ENCODE measurements at places on chromosomes 12 and 14.

GRCh38 chr12:66726556-66726955 lies 47.7 kb upstream of the GRIP1 start:
- no peak for DNase-seq

DNA sequence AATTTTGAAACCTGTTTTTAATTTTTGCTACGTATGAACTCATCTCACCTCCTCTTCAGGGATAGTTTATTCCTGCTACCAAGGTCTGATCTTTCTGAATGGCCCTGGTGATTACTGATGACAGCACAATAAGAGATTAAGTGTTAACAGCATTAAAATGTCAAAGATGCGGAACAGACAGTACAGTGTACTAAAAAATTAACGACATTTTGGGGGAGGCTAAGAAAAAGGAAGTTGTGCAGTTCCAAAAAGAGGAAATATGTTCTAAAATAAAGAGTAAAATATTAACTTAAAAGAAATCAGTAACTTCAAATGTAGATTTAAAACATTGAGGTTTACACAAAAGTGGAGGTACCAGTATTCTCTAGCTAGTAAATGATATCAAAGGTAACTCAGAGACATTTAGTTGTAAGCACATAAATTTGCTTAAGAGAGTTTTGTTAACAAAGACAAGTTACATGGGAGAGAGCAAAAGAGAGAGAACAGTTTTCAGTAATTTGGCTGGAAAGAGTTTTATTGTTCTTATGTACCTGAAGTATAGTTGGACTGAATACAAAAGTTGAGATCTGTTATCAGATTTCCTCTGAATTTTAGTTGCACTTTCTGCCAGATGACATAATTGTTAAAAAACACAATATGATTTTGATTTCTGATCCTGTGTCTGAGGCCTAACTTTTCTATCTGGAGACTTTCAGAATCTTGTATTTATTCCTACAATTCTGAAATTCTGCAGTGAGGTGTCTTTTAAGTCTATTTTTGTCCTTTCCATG lies 4.2 kb upstream of the CLECL1 start:
- no peak for DNase-seq

DNA sequence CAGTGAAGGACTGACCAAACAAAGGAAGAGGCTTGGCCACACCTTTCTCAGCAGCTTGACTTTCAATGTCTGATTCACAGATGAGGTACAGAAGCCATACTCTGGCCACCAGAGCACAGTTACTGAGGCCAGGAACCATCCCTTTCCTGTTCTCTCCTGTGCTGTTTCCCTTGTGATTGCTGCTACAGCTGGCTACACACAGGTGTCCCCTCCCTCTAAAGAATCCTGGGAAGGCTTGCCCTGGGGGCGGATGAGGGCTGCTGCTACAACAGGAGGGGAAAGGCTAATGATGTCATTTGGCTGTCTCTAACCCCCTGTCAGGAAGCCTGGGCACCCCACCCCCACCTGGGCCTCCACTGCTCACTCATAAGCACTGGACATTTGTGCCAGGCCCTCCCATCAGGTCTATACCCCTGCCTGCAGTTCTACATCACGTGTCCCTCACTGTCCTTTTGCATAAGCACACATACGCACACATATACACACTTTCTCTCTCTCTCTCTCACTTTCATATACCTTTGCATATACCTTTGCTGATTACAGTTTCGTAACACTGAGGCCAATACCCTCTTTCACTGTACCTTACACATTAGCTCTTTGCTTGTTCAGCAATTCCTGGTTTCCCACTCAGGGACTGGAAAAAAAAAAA lies 41.4 kb downstream of the PRPF40B start:
- no peak for DNase-seq

- DNase-seq, result no peak
Measured at GRCh38 chr12:117857632-117858612, 110.9 kb downstream of the KSR2 start.

- DNase-seq, result no peak
Measured at GRCh38 chr12:63238892-63239291, 87.9 kb upstream of the AVPR1A start.

- DNase-seq, result no peak
Measured at GRCh38 chr12:119274636-119275065, 59.9 kb upstream of the CCDC60 start.

DNA sequence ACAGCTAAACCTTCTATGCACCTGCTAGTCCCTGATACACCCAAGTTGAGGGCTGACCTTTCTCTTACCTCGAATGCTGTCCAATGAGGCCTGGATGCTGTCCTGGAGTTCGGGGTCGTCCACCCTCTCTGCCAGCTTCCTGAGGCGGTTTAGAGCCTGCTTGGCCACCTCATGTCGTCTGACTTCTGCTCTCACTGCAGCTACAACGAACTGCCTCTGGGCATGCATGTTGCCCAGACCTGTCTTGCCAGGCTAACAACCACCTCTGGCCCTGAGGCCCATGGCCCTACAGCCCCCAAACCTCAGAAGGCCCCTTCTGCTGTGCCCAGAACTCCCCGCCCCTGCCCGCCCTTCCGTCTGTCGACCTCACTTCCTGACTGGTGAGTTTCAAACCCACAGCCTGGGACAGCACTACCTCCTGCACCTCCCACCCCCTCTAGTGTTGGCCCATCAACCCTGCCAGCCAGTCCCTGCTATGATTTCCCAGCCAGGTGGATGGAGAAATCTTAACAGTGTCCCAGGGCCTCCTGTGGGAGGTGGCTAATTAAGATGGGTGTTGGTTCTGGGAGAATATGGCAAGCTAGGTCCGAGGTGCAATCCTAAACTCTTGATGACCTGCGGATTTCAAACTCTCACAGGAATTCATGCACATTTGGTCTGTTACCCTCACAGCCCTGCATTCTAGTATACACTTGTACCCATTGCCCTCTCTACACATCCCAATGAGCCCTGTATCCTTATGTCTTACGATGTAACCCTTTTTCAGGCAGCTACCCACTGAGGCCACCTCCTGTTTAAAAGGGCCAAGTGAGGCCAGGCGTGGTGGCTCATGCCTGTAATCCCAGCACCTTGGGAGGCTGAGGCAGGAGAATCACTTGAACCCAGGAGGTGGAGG lies 2.7 kb upstream of the TSPAN31 start:
- DNase-seq, result peak; percentile 65

DNA sequence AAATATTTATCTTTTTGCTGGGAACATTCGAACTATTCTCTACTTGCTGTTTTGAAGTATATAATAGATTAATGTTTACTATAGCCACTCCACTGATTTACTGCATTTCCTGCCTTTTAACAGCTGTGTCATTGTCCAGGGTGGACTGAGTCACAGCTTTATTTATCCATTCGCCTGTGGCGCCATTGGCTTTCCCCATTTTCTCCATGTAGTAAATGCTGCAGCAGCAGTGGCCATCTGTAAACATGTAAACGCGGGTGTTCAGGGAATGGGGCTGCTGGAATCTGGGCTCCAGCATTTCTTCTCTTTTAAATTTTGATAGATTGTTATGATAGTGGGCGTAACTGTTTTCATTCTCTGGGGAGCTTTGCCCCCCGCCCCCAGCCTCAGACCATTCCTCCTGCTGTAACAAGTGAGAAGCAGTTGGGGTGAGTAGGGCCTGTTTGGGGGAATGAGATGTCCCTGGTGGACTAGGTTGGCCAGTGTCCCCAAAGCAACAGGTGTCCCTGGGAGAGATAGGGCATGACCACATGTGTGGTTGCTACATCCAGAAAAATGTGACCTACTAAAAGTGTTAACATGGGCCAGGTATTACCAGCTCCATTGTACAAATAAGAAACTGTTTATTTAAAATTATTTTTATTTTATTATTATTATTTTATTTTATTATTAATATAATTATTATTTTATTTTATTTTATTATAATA lies 32.9 kb downstream of the RIN3 start:
- no peak for DNase-seq

DNA sequence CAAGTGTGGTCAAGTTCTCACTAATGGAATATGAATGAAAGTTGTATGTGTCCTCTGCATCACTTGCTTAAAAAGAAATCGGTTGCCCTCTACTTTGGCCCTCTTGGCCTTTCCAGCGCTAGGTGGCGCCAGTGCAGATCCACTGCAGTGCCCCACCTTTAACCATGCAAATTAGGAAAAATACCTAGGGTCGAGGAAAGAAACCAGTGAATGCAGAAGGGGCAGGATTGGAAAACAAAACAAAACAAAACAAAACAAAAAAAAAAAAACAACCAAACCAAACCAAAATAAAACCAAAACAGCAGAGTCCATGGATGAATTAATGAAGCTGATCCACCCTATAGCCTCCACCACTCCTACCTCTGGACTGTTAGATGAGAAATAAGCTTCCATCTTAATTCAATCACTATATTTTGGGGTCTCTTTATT lies 12.9 kb upstream of the NEMF start:
- no peak for DNase-seq

Data from GM18507 (cell line).